ENCODE measurements at places on chromosomes 12 and 14. TPM values are rescaled to one million over a fixed set of nuclear protein-coding genes. Genes with fewer than 3 reads are reported as not detected.

- peaks cover 19% of the 10 kb centered on the region for H3K4me1 ChIP-seq
- H3K36me3 ChIP-seq: no peaks in the 10 kb centered on the region
- H3K27ac ChIP-seq: peak overlapping the region; percentile 38
- no peaks in the 10 kb centered on the region for H3K27me3 ChIP-seq
- H3K4me3 ChIP-seq: no peak overlapping the region
- peak; percentile 55 for DNase-seq
Measured at GRCh38 chr12:48021485-48022179, 17.4 kb upstream of the COL2A1 start.

ASCL1 gene
- total RNA-seq: 0.55 TPM

AKAP5 gene
- 3.2 TPM for total RNA-seq

MAP3K12 gene
- 13.6 TPM for total RNA-seq
